Sigmoid colon (tissue), 7 donors: ENCODE measurements at places on chromosomes 12 and 14. TPM values are rescaled to one million over a fixed set of nuclear protein-coding genes. Genes with fewer than 3 reads are reported as not detected.

TEAD4 gene
- 3.6 TPM for polyA plus RNA-seq

LRP1-AS gene
- polyA plus RNA-seq: not detected

GLIPR1L1 gene
- not detected for polyA plus RNA-seq

C12orf50 gene
- not detected for polyA plus RNA-seq

FITM1 gene
- polyA plus RNA-seq: not detected

APOF gene
- polyA plus RNA-seq: not detected

ALKBH1 gene
- 7.2 TPM for polyA plus RNA-seq

RAD52 gene
- 6.0 TPM for polyA plus RNA-seq

CDH24 gene
- polyA plus RNA-seq: 5.4 TPM

C14orf180 gene
- 0.46 TPM for polyA plus RNA-seq

AGAP2 gene
- under 0.01 TPM for polyA plus RNA-seq

KRT6C gene
- polyA plus RNA-seq: 0.60 TPM

BBS10 gene
- 3.5 TPM for polyA plus RNA-seq

SOX5 gene
- 0.80 TPM for polyA plus RNA-seq

SMARCD1 gene
- polyA plus RNA-seq: 16.0 TPM

SLC25A21 gene
- polyA plus RNA-seq: not detected

CLMN gene
- polyA plus RNA-seq: 20.2 TPM

KRT77 gene
- 0.01 TPM for polyA plus RNA-seq

GPR135 gene
- not detected for polyA plus RNA-seq

OLR1 gene
- polyA plus RNA-seq: 1.2 TPM

NELL2 gene
- 0.60 TPM for polyA plus RNA-seq

RILPL1 gene
- polyA plus RNA-seq: 3.0 TPM

LHX5 gene
- not detected for polyA plus RNA-seq

RTL1 gene
- polyA plus RNA-seq: not detected

KRT73 gene
- polyA plus RNA-seq: not detected

SERPINA9 gene
- 0.80 TPM for polyA plus RNA-seq

SYCP3 gene
- polyA plus RNA-seq: 0.19 TPM

NPFF gene
- polyA plus RNA-seq: not detected

C12orf54 gene
- polyA plus RNA-seq: not detected
